ENCODE measurements at places on chromosomes 4 and X.

DNA sequence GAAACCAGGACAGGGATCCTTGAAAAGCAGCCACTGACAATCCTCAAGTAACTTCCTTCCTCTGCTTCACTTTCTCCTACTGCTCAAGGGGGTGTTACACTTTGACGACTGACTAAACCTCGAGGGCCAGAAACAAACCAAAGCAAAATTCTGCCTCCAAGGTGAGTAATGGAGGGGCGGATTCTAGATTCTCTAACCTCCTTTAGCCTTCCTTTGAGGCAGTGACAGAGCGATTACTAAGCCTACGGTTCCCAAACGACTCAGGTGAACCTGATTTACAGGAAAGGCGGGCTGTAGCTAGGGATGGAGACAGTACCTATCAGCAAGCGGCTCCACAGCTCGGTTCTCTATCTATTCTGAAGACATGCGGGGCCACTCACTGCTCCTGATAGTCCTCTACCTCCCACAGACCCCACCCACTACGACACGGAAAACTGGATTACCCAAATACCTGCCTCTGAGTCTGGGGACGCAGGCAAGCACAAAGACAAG is 487 bp downstream of the TBCK start:
- DNase-seq = peak; percentile 46

- DNase-seq = no peak
Observed at GRCh38 chr4:124018383-124019317, 622.1 kb downstream of the SPRY1 start.

DNA sequence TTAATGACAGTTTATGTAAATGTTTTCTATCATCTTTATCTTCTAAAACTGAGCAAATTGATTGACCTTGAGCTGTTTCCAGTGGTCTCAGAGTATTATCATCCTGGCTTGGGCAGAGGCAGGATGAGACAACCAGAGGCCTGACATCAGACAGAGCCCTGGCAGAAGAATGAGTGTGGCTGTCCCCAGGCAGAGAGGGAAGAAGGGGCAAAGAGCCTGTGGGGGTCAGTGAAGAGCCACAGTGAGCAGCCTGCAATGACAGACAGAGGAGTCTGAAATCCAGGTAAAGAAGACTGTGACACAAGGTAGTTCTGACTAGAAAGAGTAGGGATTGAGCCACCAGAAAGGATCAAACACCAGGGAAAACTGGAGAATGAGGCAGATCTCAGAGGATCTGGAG is 182.4 kb upstream of the ARSJ start:
- DNase-seq = no peak

DNA sequence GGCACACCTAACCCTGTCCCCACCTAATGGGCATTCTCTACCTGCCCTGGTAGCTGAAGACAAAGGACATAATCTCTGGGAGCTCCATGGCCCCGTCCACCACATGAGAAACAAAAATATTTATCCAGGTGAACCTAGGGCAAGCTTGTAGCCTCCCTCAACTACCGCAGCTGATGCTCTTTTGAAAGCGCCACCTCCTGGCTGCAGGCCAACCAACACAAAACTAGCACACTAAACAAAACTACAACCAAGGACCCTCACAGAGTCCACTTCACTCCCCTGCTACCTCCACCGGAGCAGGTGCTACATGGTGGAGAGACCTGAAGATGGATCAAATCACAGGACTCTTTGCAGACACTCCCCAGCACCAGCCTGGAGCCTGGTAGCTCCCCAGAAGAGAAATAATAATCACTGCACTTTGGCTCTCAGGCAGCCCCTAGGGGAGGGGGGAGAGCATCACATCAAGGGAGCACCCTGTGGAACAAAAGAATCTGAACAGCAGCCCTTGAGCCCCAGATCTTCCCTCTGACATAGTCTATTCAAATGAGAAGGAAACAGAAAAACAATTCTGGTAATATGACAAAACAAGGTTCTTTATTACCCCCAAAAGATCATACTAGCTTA is 111.3 kb upstream of the ATP8A1 start:
- DNase-seq = peak; percentile 9

- DNase-seq = no peak
Observed at GRCh38 chr4:108139089-108139488, 29.6 kb downstream of the LEF1 start.

- no peak for DNase-seq
Observed at GRCh38 chrX:148611993-148612392, 111.6 kb downstream of the AFF2 start.

DNA sequence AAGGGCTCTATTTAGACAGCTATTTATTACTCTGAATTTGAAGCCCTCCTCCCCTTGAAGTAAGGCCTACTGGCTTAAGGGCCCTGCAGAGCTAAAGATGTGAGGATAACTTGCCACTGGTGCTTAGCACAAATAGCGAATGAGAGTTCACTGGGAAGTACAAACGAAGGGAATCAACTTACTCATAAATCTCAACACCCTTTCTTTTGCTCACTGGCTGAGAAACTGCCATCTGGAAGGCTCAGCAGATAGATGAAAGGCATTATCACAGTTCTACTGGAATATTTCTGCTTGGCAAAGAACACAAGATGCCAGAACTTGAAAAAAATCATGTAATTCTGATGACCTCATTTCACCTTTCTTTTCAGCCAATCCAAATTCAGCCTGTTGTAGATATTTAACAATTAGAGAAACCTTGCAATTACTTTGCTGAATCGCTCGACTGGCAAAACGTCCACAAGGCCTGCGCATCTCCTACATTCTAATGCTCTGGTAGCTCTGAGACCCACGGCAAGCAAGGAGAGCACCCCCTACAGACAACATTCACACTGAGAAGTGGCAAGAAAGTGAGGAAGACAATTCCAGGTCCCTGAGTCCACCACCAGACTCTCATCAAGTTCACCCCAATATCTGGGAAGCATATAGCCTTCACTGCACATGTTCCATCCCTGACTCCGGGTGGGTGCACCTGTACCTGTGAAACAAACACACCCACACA is 27.5 kb downstream of the TSPAN5 start:
- no peak for DNase-seq

DNA sequence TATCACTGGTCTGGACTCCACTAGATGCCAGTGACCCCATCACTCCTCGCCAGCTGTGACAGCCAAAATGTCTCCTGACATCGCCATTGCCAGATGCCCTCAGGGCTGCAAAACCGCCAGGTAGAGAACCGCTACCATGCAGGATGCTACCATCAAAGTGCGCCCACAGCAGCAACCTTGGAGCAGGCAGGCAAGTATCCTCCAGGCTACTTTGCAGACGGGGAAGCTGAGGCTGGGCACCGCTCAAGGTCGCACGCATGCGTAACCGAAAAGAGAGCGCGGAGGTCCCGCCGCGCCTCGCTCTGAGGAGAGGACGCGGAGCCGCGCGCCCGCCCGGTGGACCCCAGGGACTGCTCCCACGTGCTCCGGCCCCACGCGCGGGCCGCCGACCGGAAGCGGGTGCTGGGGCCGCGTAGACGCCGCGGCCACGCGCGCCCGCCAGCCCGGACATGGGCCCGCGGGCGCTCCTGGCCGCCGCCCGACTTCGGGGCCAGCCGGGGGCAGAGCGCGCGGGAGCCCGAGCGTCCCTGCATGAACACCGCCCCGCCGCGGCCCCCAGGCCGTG is at the start of gene STS:
Gene STS, plus strand, starts transcription at position 300 of the 565 bp plus-strand sequence. CDS start 105,488 bp downstream, outside the sequence.
- DNase-seq = no peak

GRCh38 chr4:48930654-48931053 is 24.1 kb upstream of the OCIAD2 start:
- no peak for DNase-seq

DNA sequence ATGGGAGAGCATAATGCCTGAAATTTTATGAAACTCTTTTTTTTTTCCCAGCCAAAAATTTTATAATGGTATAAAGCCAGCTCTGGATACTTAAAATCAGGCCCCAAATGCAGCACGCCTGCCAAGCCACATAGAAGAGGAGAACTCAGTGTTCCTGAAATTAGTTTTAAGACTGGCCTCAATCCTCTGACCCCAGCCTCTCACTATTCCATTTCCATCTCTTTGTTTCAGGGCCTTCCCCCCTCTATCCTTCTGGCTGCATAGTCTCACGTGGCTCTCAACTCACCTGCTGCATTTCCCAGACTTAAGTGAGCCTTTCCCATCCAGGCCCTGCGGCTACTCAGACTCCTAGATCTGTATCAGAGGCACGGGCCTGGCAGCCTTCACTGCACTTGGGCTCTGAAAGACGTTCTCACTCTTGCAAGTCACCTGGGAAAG is 5.2 kb upstream of the CBR4 start:
- no peak for DNase-seq

- DNase-seq = no peak
Observed at GRCh38 chr4:176794151-176794550, 1.4 kb upstream of the VEGFC start.
